ENCODE measurements at places on chromosomes 5 and 9. TPM values are rescaled to one million over a fixed set of nuclear protein-coding genes. Genes with fewer than 3 reads are reported as not detected.
A peak's percentile ranks its signal among the peaks of the same experiment; 100 is the strongest.

DNA sequence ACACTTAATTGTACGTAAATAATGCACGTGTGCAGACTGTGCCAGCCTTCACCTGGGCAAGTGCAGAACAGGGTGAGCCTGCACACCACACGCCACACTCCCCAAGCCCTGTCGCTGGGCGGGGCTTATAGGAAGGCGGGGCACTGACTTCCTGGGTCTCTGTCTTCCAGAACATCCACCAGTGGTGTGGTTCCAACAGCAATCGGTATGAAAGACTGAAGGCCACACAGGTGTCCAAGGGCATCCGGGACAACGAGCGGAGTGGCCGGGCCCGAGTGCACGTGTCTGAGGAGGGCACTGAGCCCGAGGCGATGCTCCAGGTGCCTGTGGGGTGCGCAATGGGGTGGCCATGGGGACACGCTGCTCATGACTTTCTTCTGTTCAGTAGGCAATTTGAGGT is 44.2 kb downstream of the GSN start:
- DNase-seq = no peak

DNA sequence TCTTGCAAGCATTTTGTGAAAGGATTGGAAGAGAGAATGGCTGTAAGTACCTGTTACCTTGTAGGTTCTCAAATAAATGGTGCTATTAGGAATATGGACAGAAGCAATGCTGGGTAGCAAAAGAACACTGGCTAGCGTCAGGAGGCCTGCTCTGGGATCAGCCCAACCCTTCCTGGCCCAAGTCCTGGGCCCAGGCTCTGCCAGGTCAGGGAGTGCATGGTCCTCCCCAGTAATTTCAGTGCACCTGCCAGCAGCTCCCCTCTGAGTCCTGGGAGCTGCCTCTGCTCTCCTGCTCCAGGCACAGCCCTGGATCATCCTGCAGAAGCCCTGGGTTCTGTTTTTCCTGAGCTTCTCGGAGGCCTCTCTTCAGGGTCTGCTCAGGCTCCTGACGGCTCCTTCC is 89.5 kb upstream of the ARAP3 start:
- no peak for DNase-seq

Gene SMIM33
- not detected for total RNA-seq

- DNase-seq = no peak
Measured at GRCh38 chr9:122218071-122218934, 10.5 kb downstream of the LHX6 start.

DNA sequence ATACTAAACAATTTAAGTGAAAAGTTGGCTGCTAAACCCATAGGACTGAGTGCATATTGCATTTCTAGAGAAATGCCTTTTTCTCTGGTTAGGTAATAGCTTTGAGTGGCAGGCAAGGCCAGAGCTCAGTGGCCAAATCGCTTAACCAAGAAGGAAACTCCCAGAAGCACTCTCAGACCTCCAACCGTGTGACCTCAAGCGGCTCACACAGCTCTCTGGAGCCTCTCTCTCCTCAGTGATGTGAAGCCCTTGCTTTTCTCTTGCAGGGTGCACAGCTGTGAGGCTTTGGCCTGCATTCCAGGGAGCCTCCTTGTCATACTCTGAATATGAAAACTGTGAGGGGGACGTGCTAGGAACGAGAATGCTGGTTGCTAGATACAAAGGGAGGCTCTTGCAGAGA is 106.7 kb downstream of the INSYN2B start:
- no peak for DNase-seq

- DNase-seq = peak; percentile 78
Measured at GRCh38 chr9:127589955-127590370, 22.1 kb upstream of the STXBP1 start.

GRCh38 chr9:19512103-19512832 is 103.5 kb downstream of the ACER2 start:
- no peak for DNase-seq

- peak; percentile 46 for DNase-seq
Measured at GRCh38 chr5:21817668-21818369, 1035.3 kb downstream of the CDH12 start.

Gene CPEB4
- total RNA-seq = 10.0 TPM

Gene CNTNAP3B
- 58.0 TPM for total RNA-seq

DNA sequence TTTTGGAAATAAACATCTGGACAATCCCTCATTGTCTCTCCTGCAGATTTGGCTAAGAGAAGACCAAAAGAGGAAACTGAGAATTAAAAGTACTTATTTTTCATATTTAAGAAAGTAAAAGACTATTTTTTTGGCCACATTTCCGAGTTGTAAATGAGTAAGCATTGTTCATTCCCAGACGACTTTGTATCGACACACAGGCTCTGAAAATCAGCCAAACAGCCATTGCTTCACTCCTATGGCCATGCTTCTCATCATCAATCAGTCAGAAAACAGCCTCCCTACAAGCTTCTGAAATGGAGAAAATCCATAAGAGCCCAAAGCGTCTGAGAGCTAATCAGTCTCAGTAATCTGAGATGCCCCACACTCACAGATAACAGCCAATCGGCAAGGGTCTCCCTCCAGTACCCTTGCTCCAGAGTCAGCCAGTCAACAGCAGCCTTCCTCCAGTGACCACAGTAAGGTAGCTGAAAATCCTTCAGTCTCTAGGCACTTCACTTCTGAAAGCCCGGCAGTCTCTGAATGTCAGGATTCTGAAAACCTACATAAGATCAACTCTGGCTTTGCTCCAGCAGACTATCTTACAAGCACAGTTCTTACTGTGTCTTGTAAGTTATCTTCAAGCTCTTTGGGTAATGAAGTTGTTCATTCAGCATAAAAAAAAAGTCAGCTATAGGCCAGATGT is 30.9 kb downstream of the CDO1 start:
- no peak for DNase-seq

- DNase-seq = no peak
Measured at GRCh38 chr5:16869821-16870796, 66.0 kb downstream of the MYO10 start.

Gene LVRN
- under 0.01 TPM for total RNA-seq

DNA sequence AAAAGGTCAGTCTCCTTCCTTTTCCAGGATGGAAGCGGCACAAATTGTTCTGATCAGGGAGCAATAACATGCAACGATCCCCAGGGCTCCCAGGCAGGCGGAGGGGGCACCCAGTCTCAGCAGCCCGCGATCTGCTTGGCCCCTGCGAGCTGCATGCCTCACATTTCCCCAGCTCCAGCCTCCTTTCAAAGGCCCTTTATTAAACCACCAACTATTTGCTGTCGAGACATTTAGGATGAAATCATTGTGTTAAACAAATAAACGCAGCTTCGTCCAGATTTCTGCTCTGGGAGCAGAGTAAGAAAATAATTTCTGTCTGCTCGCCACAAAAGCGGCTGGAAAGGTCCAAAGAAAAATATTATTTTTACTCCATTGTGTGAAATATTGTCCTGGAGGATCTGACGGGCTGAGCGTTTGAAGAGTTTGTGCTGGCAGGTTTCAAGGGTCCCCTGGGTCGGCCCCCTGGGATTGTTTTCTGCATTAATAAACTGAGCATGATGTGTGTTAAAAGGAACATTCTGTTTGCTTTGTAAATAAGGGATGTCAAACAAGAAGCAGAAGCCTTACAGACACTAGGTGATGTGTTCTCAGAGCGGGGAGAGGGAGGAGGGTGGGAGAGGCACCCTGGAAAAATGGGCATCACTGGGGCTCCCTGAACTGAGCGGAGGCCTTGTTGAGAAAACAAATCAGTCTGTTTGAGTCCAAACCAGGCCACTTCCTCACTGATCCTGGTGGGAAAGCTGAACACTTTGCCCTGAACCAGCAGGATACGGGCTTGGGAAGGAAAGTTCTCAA is 110.1 kb downstream of the FOXD1 start:
- DNase-seq = no peak

Gene MZB1
- 0.22 TPM for total RNA-seq

Gene ACOT12
- not detected for total RNA-seq

GRCh38 chr9:33146298-33146697 is 20.8 kb downstream of the B4GALT1 start:
- DNase-seq = no peak

GRCh38 chr9:122780026-122780425 is 8.7 kb upstream of the OR5C1 start:
- DNase-seq = no peak

GRCh38 chr9:136623016-136623841 is 39.5 kb upstream of the EGFL7 start:
- DNase-seq = no peak

DNA sequence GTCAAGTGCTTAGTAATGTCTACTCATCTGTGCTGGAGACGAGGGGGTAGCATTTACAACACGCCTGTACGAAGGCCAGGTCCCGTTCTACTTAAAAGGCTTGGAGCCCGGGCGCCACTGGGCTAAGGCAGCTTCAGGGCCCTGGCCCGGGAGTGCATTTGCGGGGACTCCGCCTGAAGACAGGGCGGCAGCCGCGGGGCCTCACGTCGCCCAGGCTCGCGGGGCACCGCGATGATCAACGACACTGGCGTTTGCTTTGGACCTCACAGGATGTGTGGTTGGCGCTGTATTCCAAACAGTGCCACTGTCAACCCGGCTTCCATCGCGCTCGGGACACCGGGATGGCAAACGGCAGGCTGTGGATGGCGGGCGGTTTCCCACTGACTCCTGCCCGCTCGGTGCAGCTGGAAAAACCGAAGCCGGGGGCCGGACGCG is 1.1 kb upstream of the TENT4A start:
- peak; percentile 68 for DNase-seq

DNA sequence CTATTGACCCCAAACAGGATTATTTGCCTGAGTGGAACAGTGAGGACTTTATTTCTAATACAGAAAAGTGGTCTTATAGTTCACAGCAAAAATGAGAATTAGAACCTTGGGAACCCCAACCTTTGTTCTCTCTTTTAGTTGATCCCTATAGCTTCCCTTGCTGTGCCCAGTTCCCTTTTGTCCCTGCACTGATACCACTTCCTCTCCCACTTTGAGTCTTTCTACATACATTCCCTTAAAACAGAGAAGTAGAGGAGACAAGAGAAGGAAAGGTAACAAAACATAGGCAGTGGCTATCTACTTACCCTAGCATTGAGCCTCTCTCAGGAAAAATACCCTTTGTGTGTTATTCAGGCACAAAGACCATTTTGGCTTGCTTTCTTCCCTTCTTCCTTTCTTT is 246.4 kb downstream of the FAM114A2 start:
- no peak for DNase-seq

- no peak for DNase-seq
Measured at GRCh38 chr9:133305731-133306130, 30.3 kb downstream of the SURF6 start.

DNA sequence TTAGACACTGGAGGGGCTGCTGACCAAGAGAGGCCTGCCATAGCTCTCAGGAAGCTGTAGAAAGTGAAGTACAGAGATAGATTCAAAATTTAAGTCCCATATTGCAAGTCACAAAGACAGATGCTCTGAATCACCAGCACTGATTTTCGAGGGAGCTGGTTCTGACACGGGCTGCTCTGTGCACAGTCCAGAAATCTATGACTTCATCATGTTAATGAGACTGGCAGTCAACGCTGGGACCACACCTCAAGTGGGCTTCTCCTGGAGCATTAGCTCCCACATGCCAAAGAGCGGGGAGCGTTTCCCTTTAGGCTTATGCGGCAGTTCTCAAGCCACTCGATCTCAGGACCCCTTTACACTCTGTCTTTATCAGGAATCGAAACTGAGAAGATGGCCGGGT is 34.2 kb upstream of the FAT2 start:
- no peak for DNase-seq

Gene TMOD1
- total RNA-seq = 0.65 TPM

Gene OTULIN
- total RNA-seq = 16.1 TPM

- DNase-seq = no peak
Measured at GRCh38 chr5:136682986-136683385, 317.6 kb upstream of the TRPC7 start.

GRCh38 chr5:125262782-125263181 is 516.3 kb upstream of the ZNF608 start:
- peak; percentile 87 for DNase-seq

Gene SLC34A3
- total RNA-seq = not detected

DNA sequence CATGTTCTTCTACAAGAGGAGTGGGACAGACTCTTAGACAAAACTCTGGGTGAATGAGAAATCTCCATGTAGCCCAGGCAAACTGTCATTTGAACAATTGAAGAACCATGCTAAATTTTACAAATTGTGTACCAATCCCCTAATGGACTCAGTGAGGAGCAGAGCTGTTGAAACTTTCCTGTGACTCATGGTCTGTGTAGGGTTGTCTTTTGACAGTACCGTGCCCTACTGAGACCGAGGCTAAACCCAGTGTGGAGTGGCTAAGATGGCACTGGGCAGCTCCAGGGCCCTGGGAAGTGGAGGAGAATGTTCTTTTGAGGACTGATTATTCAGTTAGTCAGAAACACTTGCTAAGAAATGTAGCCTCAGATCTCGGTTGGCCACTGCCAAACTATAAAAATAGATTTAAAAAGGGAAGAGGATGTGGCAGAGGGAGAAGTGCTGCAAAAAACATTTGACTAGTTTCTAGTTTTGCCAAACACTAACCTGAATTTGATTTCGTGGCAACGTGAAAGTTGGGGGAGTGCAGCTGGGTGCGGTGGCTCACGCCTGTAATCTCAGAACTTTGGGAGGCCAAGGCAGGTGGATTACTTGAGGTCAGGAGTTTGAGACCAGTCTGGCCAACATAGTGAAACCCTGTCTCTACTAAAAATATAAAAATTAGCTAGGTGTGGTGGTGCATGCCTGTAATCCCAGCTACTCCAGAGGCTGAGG is 24.7 kb downstream of the POU4F3 start:
- DNase-seq = no peak

Gene TRMT10B
- 2.2 TPM for total RNA-seq

DNA sequence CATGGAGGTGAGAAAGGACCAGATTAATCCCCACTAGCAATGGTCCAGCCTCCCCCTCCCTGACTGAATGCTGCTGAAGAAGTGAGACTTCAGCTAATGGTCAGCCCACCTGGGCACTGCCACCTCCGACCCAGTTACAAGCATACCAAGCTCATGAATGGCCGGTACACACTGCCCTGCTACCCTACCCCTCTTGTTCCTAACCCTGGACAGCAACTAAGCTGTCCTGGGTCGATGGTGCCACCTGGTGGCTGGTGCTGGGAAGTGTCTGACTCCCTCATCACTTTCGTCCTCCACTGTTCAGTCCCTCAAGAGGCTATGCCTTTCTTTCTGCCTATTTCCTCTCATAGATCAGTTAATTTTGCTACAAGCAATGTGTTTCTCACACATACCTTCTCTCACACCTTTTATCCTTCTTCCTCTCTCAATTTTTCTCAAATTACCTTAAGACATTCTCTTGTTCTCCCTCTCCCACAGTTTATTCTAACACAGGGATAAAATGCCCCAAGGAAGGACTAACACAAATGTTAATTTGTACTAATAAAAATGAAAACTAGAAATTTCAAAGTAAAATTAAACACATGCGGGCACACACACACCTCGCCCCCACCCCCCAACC is 42.4 kb downstream of the PAX5 start:
- peak; percentile 20 for DNase-seq
